ENCODE measurements at places on chromosomes 12 and 14.

GRCh38 chr12:24561411-24561871 is 387.5 kb downstream of the BCAT1 start:
- DNase-seq = no peak

- no peak for DNase-seq
Observed at GRCh38 chr14:50225067-50225973, 6.1 kb downstream of the SOS2 start.

DNA sequence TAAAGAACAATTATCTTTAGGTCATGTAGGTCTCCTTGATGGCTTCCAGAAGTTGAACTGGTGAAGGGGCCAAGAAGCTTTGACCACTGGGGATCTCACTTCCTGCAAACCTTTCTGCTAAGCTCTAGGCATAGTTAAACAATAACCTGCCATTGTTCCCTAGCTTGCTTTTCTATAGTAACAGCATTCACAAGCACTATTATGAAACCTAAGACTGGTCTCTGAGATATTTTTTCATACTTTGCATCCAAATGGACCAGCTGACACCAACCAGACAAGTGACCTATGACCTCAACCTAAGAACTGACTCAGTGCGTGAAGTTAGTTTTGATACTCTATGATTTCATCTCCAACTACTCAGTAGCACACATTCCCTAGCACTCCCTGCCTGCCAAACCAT is 129.1 kb downstream of the PTPRB start:
- no peak for DNase-seq

DNA sequence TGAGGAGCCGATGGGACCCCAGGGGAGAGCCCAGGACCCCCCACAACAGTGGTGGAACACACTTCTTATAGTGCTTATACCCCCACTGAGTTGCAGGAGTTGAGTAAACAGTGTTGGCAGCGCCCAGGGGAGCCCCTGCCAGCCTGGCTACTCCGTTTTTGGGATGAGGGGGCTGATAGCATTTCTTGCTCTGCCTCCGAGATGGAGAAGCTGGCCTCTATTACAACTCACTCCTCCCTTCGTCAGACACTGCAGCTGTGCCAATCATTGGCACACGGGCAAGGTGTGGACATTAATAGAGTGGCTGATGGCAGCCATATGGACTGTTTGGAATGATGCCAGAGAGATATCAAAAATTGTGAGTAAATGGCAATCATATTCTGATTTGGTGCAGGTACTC is 94.9 kb upstream of the TMPO start:
- no peak for DNase-seq

DNA sequence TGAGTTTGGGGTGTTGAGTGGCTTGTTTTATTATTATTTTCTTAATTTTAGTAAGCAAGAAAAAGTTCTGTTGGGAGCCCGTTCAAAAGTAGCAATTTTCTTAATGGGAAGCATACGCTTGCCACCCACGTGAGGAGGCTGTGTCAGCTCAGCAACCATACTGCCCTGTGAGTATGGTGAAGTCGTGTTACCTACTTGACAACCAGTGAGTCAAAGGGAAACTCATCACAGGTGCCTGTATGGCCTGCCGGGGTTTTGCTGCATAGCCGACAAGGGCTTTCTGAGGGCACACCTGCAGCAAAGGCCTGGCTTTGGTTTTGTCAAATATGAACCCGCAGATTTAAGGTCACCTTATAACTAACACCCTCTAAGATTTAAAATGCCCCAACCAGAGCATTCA is 31.1 kb downstream of the PITPNM2 start:
- DNase-seq = no peak

GRCh38 chr14:52661314-52661713 is 34.0 kb downstream of the ERO1A start:
- DNase-seq = no peak

DNA sequence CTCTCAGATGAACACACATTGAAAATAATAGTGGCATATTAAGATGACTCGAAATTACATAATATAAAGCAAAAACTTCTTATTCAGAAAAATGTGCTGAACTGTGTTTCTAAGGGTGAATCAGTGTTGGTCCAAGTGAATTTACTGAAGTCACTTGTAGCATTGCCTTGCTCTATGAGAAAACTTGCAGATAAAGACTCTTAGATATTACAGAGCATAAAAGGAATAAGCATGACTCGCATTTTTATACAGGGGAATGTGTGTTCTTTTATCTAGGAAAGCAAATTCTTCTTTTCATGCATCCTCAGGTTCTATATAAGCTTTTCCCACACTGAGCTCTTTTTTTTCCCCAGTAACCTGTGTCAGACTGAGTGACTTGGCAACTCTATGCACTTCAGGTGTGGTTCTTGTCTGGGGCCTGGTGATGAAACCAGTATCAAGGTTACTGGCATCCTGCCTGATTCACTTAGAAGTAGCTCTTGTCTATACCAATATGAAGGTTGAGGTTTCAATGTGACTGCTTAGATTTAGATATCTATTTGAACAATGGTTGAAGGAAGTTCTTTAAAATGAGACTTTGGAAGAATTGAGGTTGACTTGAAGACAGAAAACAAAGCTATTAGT is 76.1 kb downstream of the OTOGL start:
- DNase-seq = no peak

DNA sequence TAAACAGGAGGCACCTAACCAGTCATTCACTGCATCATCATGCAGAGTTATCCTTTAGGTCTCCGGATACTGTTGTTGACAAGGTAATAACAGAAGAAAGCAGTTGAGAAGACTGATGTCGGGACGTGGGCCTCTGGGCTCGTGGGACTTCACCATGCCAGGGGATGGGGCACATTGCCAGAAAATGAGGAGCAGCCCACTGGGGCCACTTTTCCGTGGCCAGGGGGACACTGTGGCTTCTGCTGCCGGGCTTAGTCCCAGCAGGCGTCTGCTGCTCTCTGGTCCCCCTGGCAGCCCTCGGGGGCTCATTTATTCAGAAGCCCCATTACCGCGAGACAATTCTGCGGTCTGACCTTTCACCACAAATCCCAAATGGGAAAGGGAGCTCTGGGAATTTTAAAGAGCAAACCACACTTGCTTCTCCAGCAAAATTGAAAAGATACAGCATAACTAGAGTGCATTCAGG is 201.2 kb downstream of the DAD1 start:
- DNase-seq = no peak

GRCh38 chr12:113097716-113098440 is 37.7 kb downstream of the RASAL1 start:
- no peak for DNase-seq

DNA sequence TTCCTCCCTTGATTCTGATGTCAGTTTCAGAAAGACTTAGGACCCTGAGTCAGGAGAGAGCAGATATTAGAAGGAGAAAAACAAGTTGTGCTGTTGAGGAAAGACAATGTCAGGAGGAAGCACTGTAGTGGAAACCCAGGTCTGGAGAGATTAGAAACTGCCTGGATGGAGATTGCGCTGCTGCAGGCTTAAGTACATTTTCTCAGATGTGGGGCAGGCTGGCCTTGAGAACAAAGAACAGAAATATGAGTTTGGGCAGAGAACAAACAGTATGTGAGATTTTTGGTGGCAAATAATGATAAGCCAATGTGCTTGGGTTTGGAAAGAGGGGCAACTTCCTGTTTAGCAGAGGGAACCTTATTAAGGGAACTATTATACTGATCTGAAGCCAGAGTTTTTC is 74.3 kb upstream of the PRMT8 start:
- no peak for DNase-seq

GRCh38 chr14:47226877-47227520 is 448.4 kb downstream of the MDGA2 start:
- DNase-seq = no peak

- DNase-seq = peak; percentile 60
Observed at GRCh38 chr12:51323966-51324895, at the start of gene BIN2. Gene BIN2, minus strand, starts transcription at chr12:51324174. Its CDS starts 72 bp downstream, at chr12:51324102.

GRCh38 chr14:83128783-83129182 is 1595.1 kb upstream of the SEL1L start:
- DNase-seq = no peak

DNA sequence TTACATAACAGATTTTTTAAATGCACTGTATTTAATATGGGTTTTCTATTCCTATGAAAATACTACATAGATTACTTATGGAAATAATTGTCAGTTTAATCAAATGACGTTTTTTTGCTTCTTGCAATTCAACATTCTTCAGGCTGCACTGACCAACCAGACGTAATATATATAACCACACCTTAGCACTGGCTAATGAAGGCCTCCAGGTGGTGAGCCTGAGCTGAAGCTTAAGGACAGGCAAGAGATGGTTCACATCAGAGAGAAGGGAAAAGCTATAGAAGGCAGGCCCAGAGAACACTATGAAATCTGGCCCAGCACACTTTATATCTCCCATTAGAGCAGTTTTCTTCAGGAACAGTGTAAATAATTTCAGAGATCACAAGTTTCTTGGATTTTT is 2.8 kb upstream of the MDGA2 start:
- no peak for DNase-seq

DNA sequence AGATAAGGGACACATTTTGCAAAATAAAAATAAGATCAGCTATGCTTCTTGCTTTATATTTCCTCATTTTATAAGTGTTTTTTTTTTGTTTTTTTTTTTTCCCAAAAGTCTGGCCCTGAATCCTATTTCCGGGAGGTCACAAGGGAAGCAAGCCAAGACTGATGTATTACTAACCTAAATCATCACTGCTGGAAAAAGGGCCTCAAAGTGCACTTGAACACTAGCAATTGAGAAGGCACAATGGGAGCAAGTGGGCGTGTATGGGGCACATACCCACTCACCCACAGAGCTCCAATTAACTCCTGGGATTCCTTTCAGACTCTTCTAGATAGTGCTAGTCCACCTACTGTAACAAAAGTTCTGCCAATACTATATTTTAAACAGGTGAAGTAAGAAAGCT is 58.8 kb downstream of the STON2 start:
- no peak for DNase-seq

DNA sequence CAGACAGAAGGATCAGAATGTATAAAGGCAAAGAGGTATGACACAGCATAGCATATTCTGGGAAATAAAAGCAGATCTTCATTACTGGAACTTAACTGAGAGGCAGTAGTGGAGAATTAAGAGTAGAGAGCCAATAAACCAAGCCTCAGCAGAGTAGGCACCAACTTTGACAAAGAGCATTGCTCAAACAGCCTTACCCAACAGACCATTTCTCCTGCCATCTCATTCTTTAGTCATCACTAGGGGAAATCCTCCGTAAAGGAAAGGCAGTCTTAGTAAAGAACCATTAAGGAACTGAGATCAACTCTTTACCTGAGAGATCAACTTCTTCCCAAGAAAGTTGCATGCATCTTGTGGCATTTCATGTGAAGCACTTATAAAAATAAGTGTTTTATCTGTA is 36.6 kb downstream of the SENP1 start:
- no peak for DNase-seq

- DNase-seq = no peak
Observed at GRCh38 chr14:36365766-36366165, 45.3 kb upstream of the MBIP start.

GRCh38 chr14:71001742-71002141 is 94.5 kb downstream of the PCNX1 start:
- no peak for DNase-seq

- DNase-seq = no peak
Observed at GRCh38 chr14:36069535-36069900, 107.0 kb downstream of the PTCSC3 start.

DNA sequence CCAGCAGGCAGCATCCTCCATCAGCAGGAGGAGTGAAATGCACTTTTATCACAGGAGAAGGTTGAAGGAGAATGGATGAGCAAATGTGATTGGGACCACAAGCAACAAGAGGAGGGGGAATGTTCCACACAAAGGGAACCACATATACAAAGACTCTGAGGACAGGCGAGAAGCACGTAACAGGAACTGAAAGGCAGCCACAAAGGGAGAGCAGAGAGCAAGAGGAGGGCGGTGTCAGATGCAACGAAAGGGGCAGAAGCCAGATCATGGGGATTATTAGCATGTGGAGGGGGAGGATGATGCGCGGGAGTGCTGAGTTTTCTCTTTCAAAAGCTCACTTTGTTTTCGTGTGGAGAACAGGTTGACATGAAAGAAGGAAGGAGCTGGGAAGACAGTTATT is 241.1 kb downstream of the SPTSSA start:
- DNase-seq = no peak

- DNase-seq = no peak
Observed at GRCh38 chr12:40107803-40108620, 2.1 kb upstream of the SLC2A13 start.

DNA sequence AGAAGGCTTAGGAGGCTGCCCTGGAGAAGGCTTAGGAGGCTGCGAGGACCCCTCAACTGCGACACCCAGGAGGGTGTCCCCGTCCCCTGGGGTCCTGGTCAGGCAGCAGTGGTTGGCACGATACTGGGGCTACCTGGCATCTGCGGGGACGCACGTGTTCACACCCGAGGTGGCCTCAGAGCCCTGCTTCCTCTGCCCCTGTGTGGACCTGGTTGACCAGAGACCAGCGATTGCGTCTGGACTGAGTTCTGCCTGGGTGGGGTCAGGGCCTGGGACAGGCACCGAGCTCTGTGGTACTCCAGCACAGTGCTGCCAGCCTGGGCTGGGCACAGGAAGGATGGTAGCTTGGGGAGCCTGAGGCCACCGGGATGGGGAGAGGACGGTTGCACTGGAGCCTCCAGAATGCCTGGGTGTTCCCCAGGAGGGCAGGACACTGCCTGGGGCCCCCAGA is 735 bp downstream of the ASPG start:
- DNase-seq = no peak

DNA sequence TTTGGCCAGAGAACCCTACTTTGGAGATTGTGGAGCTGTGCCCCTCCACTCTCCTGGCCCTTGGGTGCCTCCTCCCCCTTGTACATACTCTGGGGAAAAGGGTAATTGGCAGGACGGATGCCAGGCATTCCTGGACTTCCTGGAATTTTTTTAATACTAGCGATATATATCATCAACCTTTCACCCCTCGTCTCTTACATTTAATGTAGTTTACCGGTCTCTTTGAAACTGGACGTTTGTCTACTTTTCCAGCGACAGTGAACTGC is 767 bp upstream of the CRY1 start:
- DNase-seq = no peak

GRCh38 chr12:115354007-115354890 is 670.3 kb upstream of the TBX3 start:
- no peak for DNase-seq

- no peak for DNase-seq
Observed at GRCh38 chr12:105485921-105486320, 155.4 kb downstream of the C12orf75 start.

GRCh38 chr12:130829391-130830245 is 9.4 kb downstream of the STX2 start:
- DNase-seq = no peak

GRCh38 chr12:50923361-50924130 is 28.8 kb upstream of the HIGD1C start:
- no peak for DNase-seq

DNA sequence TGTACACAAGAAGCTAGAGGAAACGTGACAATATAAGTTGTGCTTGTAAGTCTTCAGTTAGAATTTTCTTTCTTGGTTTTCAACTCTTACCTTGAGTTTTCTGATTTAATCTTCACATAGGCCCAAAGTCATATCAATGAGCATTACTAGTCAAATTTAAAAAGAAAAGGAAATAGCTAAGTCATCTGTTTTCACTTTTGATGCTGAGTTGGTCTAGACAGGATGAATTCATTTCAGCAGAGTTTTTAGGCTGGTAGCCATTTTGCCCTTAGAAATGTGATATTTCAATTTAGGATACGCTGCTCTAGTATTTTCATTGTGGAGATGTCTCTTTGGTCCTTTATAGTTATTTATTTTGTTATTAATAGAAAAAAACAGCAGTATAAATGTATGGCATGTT is 44.6 kb upstream of the KRAS start:
- no peak for DNase-seq

GRCh38 chr14:92519246-92520101 is 5.9 kb downstream of the RIN3 start:
- no peak for DNase-seq

- no peak for DNase-seq
Observed at GRCh38 chr14:68295316-68295816, 475.8 kb downstream of the RAD51B start.
